B cell (primary cell): ENCODE measurements at places on chromosomes 2 and 18.

DNA sequence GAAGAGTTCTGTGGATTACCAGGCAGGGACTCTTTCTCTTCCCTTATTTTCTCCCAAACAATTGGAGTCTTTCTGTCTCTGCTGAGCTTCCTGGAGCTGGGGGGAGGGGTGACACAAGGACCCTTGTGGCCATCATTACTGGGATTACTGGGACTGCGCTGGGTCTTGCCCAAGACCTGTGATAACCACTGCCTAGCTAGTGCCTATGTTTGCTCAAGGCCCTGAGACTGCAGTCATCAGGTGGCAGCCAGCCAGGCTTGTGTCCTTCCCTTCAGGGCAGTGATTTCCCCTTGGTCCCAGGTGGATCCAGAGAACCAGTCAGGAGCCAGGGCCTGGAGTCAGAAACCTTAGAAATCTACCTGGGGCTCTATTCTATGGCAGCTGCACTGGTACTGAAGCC, 355.6 kb downstream of the PARD3B start:
- DNase-seq = no peak

GRCh38 chr2:50018921-50019320, 864.6 kb upstream of the FSHR start:
- no peak for DNase-seq

DNA sequence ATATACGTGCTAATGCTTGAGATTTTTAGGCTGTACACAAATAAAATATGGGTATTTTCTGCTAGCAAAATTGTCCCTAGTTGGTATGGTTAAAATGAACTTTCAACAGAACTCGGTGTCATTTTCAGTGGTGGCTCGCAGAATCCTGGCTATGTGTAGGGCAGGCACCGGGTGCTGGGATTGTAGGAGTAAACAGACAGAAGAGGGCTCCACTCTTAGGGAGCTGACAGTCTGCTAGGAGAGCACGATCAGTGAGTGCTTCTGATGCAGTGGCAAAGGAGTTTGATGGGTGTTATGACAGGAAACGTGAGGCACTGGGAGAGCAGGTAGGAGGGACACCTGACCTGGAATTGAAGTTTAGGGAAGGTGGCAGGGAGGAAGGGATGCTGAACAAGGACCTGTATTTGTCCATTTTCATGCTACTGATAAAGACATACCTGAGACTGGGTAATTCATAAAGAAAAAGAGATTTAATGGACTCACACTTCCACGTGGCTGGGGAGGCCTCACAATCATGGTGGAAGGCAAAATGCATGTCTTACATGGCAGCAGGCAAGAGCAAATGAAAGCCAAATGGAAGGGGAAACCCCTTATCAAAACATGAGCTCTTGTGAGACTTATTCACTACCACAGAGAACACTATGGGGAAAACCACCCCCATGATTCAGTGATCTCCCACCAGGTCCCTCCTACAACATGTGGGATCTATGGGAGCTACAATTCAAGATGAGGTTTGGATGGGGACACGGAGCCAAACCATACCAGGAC, 105.4 kb upstream of the LCLAT1 start:
- no peak for DNase-seq

DNA sequence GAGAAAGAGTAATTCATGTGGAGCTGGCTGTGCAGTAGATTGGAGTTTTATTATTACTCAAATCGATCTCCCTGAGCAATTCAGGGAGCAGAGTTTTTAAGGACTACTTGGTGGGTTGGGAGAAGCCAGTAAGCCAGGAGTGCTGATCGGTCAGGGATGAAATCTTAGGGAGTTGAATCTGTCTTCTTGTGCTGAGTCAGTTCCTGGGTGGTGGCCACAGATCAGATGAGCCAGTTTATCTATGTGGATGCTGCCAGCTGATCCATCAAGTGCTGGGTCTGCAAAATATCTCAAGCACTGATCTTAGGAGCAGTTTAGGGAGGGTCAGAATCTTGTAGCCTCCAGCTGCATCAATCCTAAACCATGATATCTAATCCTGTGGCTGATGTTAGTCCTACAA, 17.0 kb upstream of the UGT1A8 start:
- DNase-seq = no peak

DNA sequence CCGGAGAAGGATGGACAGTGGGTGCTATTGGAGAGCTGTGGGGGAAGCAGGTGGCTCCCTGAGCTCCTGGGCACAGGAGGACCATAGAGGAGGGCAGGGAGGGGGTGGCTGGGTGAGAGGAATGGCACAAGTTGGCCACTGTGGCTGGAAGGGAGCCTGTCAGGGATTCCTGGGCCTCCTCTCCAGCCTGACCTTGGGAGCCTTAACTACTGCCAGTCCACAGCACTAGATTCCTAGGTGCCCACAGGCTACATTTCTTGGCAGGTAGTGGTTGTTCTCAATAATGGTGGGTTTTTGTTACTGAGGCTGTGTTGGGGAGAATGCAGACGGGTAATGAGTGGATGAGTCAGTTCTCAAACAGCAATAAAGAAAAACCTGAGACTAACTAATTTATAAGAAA, 26.0 kb downstream of the EFHD1 start:
- no peak for DNase-seq

- DNase-seq = no peak
Measured at GRCh38 chr2:45759310-45759851, 107.9 kb downstream of the PRKCE start.

DNA sequence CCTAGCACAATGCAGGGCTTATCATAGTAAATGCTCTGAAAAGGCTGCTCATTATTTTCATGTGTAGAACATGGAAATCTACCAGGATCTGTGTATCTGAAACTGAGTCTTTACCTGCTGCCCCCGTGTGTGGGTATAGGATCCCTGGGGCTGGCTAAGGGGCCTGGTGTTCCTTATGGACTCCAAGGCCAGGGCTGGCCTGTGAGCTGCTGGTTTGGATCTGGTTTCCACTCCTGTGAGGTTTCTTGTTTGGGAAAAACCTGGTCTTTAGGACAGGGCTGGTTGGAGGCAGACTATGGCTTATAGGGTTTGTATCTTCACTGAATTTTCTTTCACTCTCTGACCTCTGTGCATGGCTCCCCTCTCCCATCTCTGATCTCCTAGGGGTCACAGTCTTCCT, 80.8 kb downstream of the DYSF start:
- no peak for DNase-seq

GRCh38 chr2:240628808-240629618, 3.7 kb downstream of the GPR35 start:
- no peak for DNase-seq

GRCh38 chr2:164873210-164873908, 31.7 kb upstream of the COBLL1 start:
- DNase-seq = no peak

DNA sequence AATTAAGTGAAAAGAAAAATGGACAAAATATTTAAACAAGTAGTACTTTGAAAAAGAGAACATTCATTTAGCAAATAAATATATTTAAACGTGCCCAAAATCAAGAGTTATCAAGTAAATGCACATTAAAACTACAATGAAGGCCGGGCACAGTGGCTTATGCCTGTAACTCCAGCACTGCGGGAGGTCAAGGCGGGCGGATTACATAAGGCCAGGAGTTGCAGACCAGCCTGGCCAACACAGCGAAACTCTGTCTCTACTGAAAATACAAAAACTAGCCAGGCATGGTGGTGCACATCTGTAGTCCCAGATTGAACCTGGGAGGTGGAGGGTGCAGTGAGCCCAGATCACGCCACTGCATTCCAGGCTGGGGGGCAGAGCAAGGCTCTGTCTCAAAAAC, 9.8 kb downstream of the STAM2 start:
- DNase-seq = no peak

GRCh38 chr2:43977677-43978375, 18.0 kb downstream of the LRPPRC start:
- DNase-seq = no peak

DNA sequence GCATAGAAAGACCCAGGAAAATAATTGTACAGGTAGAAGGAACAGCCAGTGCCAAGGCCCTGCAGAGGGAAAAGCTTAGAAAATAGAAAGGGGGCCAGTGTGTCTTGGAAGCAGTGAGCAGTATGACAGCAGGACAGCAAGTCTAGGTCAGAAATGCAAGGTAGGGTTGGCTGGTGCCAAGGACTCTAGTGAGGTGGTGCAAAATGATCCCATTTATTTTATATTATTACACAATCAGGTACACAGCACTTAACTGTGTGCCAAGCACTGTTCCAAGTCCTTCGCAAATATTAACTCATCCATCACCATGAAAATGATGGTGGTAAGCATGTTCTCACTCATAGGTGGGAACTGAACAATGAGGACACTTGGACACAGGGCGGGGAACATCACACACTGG, 100.0 kb downstream of the AQP4 start:
- DNase-seq = no peak

DNA sequence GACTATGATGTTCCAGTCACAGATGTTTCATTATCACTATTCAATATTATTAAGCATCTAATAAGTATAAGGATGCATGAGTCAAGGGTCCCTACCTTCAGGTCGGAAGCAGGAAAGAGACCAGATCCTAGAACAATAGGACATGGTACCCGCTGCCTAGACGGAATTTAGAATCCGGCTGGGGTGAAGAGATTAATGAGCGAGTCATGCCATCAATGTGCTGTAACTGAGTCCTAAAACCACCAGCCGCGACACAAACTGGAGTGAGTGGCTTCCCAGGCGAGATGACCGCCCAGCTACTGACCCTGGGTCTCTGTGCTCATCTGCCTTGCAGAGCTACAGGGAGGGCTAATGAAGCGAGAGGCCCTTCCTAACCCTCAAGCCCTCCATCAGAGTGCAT, 73.6 kb downstream of the DNMT3A start:
- no peak for DNase-seq

DNA sequence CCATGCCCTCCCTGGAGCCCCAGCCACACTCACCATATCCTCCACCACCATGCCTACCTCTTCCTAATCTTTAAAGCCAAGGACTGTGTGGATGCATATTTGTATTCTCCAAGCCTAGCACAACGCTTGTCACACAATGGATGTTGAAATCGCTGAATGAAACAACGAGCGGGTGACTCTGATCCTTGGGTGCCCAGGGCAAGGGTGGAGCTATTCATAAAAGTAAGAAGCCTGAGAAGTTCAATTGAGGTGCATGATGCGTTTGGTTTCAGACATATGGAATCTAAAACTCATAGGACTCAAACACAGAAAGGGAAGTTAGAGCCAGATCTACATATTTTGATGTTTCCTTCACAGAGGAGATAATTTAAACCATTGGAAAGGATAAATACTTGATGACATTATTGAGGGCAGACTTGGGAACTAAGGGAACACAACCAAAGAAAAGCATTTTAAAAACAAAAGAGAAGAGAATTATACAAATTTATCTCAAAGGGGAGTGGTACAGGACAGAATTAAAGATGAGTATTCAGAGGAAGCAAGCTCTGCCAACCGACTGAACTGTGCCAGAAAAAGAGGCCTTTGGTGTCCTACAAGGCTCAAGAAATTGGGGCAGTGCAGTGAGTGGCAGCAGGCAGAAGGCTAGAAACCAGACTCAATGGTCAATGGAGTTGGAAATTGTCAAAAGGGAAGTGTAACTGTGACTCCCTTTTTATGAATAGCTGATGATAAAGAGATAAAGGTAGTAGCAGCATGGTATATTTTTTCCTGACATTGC, 200.6 kb upstream of the NCKAP5 start:
- DNase-seq = no peak

DNA sequence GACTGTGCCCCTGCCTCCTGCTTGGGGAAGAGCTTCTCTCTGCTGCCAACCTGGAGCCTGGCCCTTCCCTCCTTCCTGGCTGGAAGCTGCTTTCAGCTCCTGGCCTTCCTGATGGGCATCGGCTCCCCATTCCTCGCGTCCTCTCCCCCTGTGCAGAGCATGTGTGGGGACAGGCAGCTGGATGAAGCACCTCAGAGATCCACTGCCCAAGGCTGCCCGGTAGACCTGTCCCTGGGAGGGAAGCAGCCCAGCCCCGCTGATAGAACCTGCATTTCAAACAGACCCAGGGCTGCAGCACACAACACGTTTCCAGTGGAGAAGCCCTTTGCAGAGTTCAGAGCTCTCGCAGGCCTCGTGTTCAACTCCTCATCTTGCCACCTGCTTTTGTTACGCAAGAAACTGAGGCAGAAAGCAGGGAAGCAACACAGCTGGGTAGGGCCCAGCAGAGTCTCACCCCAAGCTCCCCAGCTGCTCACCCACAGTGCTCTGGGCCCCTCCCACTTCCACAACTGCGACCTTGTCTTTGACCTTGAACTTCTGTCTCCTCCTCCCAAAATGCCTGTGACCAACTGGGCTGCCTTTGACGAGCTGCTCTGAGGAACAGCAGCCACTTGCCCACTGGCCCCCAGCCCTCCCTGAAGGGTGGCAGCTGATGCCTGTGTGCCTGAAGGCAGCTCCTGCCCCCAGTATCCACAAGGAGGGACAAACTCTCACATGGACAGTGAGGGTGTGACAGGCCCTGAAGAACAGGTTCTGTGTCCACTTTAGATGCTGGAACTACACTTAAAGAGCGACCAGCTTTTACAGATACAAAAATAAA, 65.5 kb downstream of the PARD6G start:
- DNase-seq = no peak

- DNase-seq = no peak
Measured at GRCh38 chr2:109375131-109375561, 238.6 kb downstream of the SEPTIN10 start.

DNA sequence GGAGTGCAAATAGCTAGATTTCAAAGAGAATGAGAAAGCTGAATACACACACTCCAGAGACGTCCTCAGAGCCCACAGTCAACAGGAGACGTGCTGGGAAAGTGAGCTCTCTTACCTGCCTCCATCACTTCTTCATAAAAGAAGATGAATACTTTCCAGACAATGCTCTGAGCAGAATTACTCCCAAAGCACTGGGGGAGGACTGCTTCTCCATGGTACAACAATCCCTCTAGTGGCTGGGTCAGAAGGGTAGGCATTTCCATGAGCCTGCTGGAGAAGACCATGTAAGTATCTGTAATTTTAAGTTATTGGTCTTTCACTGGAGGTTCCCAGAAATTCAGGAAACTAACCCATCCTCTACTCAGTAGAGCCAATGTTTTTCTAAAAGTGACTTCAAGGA, 190.3 kb downstream of the RBM43 start:
- no peak for DNase-seq

GRCh38 chr2:132642415-132642814, 27.6 kb downstream of the LYPD1 start:
- no peak for DNase-seq

GRCh38 chr2:36561237-36561944, 36.6 kb downstream of the FEZ2 start:
- DNase-seq = no peak

DNA sequence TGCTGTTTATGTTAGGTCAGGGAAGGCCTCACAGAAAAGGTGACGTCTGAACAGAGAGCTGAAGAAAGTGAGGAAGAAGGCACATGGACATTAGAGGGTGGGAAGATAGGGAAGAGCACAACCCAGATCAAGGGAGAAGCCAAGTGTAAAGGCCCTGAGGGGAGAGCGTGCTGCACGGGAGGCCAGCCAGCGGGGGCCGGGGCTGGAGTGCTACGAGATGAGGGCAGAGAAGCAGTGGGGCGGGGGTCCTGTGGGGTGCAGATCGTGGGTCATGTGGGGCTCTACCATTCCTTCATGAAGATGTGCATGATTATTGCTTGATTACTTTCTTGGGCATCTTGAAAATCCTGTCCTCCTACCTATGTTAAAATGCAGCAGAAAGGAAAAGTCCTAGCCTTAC, 50.8 kb downstream of the PROC start:
- DNase-seq = no peak
